ENCODE measurements at places on chromosomes 16 and 17. TPM values are rescaled to one million over a fixed set of nuclear protein-coding genes. Genes with fewer than 3 reads are reported as not detected.

The HOXB1 gene
- total RNA-seq: not detected

GRCh38 chr16:86826941-86827340 lies 248.6 kb downstream of the FOXL1 start:
- no peak for DNase-seq

DNA sequence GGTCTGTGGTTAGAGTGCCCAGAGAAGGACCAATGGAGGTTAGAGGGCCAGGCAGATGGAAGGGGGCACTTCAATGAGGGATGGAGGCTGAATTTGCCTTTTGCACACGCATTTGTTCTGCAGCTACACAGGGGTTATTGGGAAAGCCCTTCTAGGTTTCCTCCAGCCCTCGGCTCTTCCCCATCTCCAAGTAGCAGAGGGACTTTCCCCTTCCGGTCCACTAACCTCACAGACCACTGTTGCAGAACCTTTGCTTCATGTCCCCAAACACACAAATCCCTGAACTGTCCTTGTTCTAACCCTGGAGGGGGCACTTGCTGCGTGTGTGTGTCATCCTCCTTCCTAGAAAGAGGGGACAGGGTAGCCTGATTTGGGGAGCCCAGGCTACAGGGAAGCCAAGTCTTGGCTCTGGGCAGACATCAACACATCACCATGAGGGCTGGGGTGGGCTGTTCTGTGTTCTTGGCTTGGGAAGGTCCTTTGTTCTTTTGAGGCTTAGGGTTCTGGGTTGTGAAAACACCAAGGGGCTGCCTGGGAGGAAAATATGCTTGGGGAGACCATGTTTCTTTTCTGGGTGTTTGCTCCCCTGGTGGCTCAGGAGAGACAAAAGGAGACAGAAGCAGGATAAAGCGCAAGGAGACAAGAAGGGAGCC lies 7.3 kb upstream of the NR1D1 start:
- no peak for DNase-seq

DNA sequence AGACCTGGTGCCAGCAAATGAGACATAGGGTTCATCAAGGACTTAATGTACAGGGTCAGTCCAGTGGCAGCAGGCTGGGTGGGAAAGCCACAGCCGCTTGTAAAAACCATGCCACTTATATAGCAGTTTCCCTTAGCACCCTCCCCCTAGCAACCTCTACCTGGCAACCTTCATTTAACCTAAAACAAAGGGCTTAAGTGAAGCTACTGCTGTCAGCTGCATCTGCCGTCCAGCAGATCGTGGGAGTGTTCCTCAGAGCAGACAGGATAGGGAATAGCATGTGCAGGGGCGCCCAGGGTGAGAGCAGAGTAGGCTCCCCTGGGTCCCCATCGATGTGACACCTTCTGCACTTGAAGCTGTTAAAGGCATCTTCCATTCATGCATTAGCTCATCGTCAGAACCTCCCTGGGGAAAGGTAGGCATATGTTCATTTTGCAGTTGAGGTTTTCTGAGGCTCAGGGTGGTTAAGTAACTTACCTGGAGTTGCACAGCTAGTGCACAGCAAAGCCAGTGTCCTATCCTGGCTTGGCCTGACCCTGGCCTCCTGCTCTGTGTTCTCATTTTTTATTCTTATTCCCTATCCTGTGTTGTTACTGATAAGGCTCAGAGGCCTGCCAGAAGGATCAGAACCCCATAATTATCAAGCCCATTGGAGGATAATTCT lies 112.5 kb downstream of the SOCS1 start:
- DNase-seq: no peak
